ENCODE measurements at places on chromosomes 6 and 20.

DNA sequence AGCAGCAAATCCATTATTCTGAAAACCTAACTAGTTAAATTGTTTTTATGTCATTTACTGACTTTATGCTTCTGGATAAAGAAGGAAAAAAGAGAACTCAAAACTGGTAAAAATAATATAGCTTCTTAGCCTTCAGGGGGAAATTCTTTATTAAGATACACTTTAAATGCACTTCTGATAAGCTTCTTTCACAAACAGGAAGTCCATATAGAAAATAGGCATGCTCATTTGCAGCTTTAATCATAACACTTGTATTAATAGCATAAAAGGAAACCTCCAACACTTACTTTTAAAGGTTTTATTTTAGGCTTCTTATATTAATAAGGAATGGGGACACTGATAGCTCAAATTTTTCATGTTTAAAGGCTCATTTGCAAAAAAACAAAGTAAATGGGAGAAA lies 538.0 kb upstream of the SLC35B3 start:
- DNase-seq: no peak

GRCh38 chr6:7033202-7033601 lies 74.6 kb upstream of the RREB1 start:
- no peak for DNase-seq

- DNase-seq: no peak
These were observed 187.4 kb downstream of the TBC1D7 start for GRCh38 chr6:13140980-13141379.

- DNase-seq: no peak
These were observed 70.4 kb downstream of the AKAP7 start for GRCh38 chr6:131205481-131206244.

- no peak for DNase-seq
These were observed 10.4 kb upstream of the TRIB3 start for GRCh38 chr20:370151-370600.

- DNase-seq: no peak
These were observed 122.3 kb downstream of the CEBPB start for GRCh38 chr20:50312682-50313521.

GRCh38 chr6:16669227-16669626 lies 92.0 kb downstream of the ATXN1 start:
- peak; percentile 53 for DNase-seq

DNA sequence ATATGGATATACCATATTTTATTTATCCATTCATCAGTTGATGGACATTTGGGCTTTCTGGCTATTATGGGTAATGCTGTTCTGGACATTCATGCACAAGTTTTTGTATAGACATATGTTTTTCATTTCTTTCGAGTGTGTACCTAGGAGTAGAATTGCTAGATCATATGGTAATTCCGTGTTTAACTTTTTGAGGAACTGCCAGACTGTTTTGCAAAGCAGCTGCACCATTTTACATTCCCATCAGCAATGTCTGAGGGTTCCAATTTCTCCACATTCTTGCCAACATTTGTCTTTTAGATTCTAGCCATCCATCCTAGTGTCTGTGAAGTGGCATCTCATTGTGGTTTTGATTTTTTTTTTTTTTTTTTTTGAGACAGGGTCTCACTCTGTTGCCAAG lies 20.8 kb downstream of the SRC start:
- DNase-seq: no peak

DNA sequence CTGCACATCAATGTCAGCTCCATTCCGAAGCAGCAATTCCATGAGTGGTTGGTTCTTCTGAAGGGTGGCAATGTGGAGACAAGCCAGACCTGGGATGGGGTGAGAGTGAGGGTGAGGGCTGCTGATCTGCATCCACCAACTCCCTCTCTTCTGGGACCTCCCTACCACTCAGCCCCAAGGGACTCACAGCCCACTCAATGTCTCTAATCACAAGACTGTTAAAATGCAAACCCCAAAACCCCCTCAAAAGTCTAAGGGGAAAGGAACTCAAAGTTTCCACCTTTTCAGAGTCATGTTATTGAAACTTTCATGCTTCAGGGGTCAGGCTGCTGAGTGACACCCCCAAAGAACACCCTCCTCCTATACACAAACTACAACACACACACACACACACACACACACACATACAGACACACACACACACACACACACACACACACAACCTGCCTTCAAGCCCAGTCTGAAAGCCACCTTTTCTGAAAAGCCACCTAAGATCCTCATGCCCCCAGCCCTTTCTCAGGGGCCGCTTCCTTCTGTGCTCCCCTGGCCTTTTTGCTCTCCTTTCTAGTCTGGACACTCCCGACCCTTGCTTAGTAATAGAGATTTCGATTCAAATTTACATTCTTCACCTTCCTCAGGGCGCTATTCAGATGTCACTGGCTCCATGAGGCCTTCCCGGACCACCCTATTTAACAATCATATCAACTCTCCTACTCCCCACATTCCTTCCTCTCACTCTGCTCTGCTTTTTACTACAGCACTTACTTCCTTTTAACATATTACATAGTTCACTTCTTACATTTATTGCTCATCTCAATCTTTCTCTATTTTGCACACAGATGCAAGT lies 3.3 kb upstream of the SLC35B2 start:
- no peak for DNase-seq

DNA sequence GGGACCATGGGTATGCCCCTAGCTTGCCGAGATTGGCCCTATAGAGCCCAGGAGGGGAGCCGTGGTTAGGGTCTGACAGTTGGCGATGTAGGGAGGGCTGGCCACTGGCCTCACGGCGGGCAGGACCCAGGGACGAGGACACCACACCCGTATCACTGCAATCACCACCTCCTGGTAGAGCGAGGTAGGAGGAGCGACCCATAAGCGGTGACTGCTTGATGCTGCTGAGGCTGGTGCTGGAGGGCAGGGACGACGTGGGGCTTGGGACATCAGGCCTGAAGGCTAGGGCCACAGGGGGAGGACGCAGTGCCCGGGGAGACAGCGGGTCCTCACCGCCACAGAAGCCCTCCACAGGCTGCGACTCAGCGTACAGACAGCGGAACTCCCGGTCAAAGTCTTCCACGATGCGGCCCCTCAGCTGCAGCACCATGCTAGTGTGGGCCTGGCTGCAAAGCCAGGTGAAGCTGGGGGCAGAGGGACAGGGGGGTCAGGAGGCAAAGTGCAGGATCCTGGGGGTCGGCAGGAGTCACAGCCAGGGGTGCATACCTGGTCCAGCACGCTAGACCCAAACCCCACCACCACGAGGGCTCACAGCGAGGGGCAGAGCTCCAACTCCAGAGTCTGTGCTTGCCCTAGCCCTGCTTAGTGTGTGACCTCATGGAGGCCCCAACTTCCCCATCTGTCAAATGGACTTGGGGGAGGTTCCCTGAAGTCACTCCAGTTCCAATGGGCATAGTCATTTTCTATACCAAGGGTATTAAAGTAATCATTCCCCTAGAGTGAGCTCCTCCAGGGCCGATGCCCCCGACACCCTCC lies 3.1 kb upstream of the EIF6 start:
- no peak for DNase-seq

- no peak for DNase-seq
These were observed 311.1 kb upstream of the JAG1 start for GRCh38 chr20:10984913-10985312.

DNA sequence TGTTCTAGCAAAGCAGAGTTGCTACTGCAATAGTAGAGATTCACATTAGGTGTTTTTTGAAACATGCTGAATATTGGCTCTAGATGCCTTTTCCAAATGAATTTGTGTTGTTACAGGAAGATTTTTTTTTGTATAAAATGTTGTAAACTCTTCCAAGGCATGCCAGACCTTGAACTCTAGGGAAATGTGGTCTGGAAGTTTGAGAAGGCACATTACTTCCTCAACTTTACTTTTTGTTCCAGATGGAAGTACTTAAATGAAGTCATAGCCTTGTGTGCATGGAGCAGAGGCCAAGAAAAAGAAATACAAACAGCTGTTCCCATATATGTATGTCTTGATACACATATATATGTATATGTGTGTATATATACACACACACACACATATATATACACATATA lies 585.7 kb upstream of the MARCKS start:
- no peak for DNase-seq

GRCh38 chr6:138052783-138053182 lies 54.4 kb downstream of the PERP start:
- DNase-seq: no peak

GRCh38 chr6:163192591-163192990 lies 221.9 kb upstream of the QKI start:
- DNase-seq: no peak

DNA sequence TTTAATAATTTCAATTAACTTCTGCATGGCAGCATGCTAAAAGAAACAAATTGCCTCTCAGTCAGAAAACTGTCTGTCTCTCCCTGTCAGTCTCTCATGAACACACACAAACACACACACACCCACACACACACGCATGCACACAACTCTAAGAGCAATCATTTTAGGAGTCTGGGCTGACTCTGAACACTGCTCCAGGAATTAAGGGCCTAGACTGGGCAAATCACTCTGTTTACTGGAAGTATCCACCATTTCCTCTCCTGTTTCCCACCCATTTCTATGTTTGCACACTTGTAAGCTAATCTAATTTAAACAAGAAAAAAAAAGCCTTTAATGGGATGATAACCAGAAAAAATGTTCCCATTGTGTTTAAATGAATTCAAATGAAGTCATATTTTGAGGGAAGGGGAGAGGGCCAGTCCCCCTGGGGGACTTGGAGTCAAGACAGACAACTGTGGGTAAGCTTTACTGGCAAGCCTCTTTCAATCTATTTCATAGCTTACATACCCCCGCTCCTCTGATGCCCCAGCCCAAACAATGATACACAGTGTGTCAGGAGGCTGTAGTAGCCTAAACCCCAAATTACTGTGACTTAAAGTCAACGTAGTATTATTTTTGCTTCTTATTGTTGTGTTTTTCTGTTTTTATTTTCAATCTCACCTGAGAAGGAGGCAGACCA lies 447.8 kb upstream of the FLRT3 start:
- no peak for DNase-seq

DNA sequence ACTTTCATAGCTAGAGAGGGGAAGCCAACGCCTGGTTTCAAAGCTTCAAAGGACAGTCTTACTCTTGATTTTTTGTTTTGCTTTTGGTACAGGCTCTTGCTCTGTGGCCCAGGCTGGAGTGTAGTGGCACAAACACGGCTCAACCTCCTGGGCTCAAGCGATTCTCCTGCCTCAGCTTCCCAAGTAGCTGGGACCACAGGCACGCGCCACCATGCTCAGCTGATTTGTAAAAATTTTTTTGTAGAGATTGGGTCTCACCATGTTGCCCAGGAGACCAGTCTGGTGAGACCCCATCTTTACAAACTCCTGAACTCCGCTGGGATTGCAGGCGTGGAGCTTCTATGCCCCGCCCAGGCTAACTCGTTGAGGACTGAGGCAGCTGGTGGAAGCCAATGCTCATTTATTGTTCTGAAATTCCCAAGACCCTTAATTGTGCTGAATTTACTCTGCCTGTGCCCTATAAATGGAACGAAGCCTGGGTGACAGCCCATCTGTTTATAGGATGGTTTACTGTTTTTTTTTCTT lies 18.0 kb downstream of the SRSF3 start:
- no peak for DNase-seq

- DNase-seq: no peak
These were observed 70.4 kb downstream of the PLCB4 start for GRCh38 chr20:9139106-9139833.

GRCh38 chr20:55135923-55136322 lies 660.5 kb downstream of the DOK5 start:
- no peak for DNase-seq

DNA sequence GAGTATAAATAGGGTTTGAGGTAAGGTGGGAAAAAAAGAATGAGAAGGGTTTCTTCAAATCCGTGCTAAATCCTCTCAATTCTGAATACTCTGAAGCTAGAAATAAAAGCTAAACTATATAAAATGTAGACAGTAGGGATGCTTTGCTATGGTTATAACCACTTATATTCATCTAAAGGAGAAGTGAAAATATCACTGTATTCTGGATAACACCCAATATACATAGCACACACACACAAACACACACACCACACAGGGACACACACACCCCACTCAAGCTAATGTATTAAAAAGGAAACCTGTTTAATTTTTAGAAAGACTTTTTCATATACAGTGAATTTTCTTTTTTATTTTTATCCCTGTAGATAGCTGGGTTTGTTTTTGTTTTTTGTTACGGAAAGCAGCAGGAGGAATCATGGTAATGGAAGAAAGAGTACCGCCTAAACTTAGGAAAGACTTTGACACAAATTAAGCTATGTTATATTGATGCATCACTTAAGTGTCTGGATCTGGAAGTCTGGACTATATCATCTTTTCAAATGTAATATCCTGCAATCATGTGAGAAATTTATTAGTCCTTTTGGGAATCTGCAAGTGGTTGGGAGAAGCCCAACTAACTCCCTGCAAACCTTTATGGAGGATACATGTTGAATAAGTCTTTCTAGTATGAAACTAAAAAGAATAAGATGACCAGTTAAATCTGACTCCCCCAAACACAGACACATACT lies 68.4 kb upstream of the FABP7 start:
- no peak for DNase-seq

DNA sequence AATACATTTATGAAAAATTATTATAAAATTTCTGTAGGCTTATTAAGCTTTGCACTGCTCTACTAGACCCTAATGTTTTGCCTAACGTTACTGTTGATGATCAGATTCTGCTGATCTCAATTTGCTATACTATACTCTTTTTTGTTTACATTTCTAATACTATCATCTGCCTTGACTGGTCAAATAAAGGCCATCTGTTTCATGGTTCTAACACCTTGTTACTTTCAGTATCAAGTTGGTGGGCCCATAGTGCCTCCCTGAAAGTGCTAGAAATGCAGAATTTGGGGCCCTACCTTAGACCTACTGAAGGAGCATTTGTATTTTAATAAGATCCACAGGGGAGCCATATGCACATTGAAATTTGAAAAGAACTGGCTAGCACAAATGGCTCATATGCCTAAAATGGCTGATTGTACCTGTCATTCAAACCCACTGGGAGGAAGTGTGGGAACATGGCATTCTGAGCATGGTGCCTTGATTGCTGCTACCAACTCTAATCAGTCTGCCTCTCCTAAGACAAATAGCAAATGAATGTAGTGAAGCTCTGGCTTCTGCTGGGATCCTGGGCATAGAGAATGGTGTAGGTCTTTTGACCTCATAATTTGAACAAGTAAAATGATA lies 199.1 kb upstream of the BTBD3 start:
- DNase-seq: no peak

GRCh38 chr6:19979059-19979458 lies 141.9 kb downstream of the ID4 start:
- DNase-seq: no peak

- peak; percentile 50 for DNase-seq
These were observed at the start of gene NHLRC1 for GRCh38 chr6:18122128-18123093. TSS of gene NHLRC1 (minus strand) at chr6:18122677. CDS start at chr6:18122606, 71 bp downstream.

GRCh38 chr20:15113144-15113773 lies 775.8 kb upstream of the FLRT3 start:
- DNase-seq: no peak

- DNase-seq: no peak
These were observed 304.2 kb downstream of the LRFN2 start for GRCh38 chr6:40282986-40283385.

- no peak for DNase-seq
These were observed 17.4 kb downstream of the MACROD2 start for GRCh38 chr20:14012671-14013070.

GRCh38 chr20:63979557-63980316 lies at the start of gene SAMD10:
TSS of gene SAMD10 (minus strand) at chr20:63979642. CDS start at chr20:63979467, 175 bp downstream.
- peak; percentile 57 for DNase-seq

All from activated T-helper 1 cell treated with anti-CD3 and anti-CD28 coated beads, Interleukin-2, amount 50 U/mL, for 16 hours (primary cell).